Endothelial cell of umbilical vein (primary cell): ENCODE measurements at places on chromosomes 4 and X.

- no peak for DNase-seq
These were observed 96.6 kb downstream of the STPG2 start for GRCh38 chr4:98046665-98047064.

DNA sequence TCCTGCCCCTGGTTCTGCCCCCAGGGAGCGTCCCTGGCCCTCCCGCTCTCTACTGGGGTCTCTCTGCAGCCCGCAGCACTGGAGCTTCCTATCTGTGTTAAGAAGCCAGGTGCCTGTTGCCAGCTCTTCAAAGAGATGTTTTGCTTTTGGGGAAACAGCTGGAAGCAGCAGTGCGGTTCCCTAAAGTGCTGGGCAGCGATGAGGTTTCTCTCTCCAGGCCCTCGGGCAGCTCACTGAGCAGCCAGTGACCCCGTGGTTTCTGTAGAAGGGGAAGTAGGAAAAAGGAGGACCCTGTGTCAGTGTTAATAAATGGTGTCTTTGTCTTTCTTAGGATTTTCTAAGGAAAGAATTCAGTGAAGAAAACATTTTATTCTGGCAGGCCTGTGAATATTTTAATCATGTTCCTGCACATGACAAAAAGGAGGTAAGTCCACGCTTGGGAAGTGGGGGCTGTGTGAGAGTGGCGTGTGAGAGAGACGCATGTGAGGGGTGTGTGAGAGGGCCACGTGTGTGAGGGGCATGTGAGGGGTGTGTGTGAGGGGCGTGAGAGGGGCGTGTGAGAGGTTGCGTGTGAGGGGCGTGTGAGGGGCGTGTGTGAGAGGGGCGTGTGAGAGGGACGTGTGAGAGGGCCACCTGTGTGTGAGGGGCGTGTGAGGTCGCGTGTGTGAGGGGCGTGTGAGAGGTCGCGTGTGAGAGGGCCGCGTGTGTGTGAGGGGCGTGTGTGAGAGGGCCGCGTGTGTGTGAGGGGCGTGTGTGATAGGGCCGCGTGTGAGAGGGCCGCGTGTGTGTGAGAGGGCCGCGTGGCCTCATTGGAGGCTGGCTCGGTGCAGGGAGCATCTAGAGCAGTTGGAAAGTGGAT is 27.1 kb upstream of the HGFAC start:
- no peak for DNase-seq

- DNase-seq = no peak
These were observed 106.0 kb upstream of the NOCT start for GRCh38 chr4:138909587-138909986.

GRCh38 chr4:37054531-37055077 is 189.9 kb upstream of the NWD2 start:
- no peak for DNase-seq

DNA sequence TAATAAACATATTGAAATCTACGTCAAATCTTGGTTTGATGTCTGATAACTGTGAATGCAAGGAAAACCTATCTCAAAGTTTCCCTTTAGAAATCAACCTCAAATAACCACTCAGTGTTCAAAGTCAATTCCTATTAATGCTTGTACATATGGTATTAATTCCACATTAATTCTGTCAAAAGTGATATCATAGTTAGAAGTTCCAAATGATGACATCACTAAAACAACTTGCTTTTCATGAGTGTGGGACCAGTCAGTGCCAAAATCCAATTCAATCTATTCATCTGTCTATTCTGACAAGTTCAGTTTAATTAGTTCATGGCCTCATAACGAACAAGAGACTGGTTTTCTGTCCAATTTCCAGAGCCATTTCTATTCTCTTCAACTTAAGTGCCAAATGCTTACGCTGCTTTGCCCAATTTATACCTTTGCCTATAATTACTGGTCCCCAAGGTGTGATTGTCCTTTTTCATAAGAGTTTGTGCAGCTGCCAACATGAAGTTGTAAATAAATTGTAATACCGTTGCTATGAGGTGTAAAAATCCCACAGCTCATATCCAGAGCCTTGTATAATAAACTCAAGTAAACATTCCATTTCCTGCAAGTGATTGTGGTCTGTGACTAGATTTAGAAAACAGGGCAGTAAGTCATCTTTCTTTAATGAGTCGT is 476.2 kb downstream of the RAB28 start:
- no peak for DNase-seq

- no peak for DNase-seq
These were observed 84.3 kb downstream of the RRAGB start for GRCh38 chrX:55801811-55802210.

DNA sequence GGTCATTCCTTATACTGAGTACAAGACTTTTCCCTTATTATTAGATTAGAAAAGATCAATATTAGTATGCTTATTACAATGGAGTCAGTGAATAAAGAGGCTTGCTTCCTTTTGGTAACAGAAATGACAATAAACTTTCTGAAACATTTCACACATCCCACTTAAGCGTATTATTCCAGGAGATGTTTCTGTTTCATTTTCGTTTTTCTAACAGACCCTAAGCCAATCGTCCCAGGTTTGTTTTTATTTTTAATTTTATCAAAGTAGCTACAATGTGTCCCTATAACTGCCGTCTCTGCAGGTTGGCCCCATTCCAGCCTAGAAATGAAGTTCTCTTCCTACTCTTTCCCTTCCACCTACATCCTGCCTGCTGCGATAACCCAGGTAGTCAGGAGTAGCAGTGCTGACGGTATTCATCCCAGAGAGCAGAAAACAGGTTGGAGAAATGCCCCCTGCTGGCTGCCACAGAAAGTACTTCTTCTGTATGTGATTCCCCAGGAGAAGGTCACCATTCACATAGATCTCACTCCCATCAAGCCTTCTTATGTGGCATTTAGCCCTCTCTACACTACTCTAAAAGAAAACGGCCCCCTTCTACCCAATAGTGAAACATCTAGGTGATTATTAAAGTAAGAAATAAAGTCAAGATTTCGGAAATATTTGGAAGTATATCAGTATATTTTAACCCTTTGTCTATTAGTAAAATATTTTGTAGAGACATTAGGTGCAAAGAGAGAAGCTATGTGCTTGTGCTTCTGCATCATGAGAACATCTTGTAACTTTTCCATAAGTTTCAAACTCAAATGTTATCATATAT is 40.4 kb downstream of the ENPEP start:
- peak; percentile 86 for DNase-seq
